ENCODE measurements at places on chromosomes 11 and 22.
A peak's percentile ranks its signal among the peaks of the same experiment; 100 is the strongest.

DNA sequence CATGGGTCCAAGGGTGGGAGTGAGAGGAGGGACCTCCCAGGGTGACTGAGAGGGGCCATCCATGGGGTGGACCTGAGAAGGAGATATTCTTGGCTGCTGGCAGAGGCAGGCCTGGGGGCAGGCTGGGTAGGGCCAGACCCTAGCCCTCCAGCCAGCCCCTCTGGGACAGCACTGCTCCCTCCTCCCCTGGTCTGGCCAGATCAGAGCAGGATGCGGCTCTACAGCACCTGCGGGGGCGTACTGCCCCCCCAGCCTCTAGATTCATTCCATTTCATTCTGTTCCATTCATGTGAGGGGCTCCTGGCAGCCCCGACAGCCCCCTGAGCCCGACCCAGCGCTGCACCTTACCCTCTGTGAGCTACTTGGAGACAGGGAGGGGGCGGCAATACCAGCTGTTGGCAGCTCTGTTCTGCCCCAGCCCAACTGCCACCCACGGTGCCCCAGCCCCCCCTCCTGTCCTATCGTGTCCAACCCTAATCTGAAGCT lies 34.3 kb upstream of the MYRF start:
- DNase-seq = no peak

GRCh38 chr22:45577746-45578523 lies 75.3 kb downstream of the FBLN1 start:
- DNase-seq = peak; percentile 27

GRCh38 chr22:39567135-39567946 lies 3.2 kb upstream of the CACNA1I start:
- DNase-seq = no peak

GRCh38 chr11:114226356-114226755 lies 69.8 kb upstream of the NNMT start:
- no peak for DNase-seq

GRCh38 chr11:21553795-21554194 lies 639.1 kb upstream of the ANO5 start:
- DNase-seq = no peak
